GM23338 (cell line): ENCODE measurements at places on chromosomes 16 and 17. TPM values are rescaled to one million over a fixed set of nuclear protein-coding genes. Genes with fewer than 3 reads are reported as not detected.

DNA sequence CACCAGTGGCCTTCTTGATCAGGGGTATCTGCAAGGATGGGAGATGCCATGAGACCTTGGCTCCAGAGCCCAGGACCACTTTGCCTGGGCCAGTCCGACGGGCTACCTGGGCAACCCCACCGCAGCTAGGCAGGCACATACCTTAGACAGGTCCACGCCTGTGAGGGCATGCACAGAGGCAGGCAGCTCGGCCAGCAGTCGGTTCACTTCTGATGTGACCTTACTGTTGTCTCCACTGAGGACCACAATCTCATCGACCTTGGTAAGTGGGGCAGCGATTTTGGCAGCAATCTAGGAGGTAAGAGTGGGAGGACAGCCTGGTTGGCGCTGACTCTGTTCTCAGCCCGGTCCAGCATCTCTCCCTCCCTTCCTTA, 17.0 kb downstream of the FLOT2 start:
- DNase-seq, result no peak

The PRPSAP1 gene
- total RNA-seq, result 47.9 and 58.8 TPM in 2 replicates

DNA sequence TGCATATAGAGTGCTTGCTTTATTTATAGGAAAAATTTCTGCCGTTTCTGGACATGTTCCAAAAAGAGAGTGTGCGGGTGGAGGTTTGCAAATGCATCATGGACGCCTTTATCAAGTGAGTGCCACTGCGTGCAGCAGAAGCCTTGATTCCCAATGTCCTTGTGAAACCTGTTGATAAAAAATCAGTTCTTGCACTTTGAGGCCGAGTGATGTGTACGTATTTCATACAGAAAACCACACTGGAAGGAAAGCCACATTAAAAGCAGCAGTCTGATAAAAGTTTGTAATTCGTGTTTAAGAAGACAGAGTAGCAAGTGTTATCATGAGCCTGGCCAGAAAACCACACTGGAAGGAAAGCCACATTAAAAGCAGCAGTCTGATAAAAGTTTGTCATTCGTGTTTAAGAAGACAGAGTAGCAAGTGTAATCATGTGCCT, 78.0 kb downstream of the KNOP1 start:
- no peak for DNase-seq

The ODAD4 gene
- 0.12 and 1.8 TPM in 2 replicates for total RNA-seq

The CDRT4 gene
- 8.7 and 13.0 TPM in 2 replicates for total RNA-seq

DNA sequence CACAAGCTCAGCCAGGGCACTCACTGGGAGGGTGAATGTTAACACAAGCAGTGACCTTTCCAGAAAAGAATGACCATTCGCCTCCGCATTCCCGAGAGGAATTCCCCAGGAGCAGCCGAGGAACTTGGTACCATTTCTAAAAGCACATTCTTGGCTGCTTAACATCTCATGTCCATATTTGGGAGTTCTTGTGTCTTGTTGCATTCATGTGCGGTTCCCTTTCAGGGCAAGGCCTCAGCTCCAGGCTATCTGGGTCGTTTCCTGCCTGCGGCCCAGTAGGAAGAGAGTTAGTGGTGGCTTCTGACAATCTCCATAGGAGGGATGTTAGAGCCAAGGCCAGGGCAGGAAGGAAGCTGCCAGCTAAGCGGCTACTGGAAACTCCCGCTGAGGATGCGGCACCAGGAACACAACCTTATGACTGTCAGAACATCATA, 27.8 kb upstream of the MEAK7 start:
- peak; percentile 90 for DNase-seq

The SPIRE2 gene
- 10.1 and 15.2 TPM in 2 replicates for total RNA-seq

The RDM1 gene
- total RNA-seq, result 3.9 and 5.2 TPM in 2 replicates

- DNase-seq, result peak; percentile 54
Observed at GRCh38 chr17:17784657-17785267, 52.0 kb downstream of the SREBF1 start.

GRCh38 chr17:66175892-66176291, 16.0 kb downstream of the CEP112 start:
- DNase-seq, result no peak

- DNase-seq, result no peak
Observed at GRCh38 chr17:43871946-43872690, 25.1 kb downstream of the CD300LG start.

- no peak for DNase-seq
Observed at GRCh38 chr16:67082891-67083290, 26.9 kb upstream of the PHAF1 start.

GRCh38 chr16:21625026-21625425, 25.6 kb downstream of the METTL9 start:
- no peak for DNase-seq
